ENCODE measurements at places on chromosomes 13 and 19.

GRCh38 chr13:33487575-33488243 is 202.2 kb upstream of the STARD13 start:
- DNase-seq: no peak

DNA sequence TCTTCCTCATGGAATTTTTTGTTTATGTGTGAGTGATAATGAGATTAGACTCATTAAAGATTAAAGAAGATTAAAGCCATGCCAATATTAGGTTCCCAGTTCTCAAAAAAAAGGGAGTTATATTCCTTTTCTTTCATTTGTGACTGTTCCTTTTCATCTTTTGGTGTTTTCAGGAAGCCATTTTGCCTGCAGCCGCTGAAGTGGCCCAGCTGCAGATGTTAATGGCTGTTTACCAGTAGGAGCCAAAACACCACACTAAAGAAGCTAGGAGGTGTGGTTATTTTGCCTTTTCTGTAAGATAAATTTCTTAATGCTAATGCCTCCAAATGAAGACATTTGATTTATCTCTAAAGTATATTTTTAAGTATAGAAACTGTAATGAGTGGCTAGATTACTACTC is 36.3 kb downstream of the ITGBL1 start:
- DNase-seq: no peak

GRCh38 chr19:18672044-18672451 is 11.4 kb upstream of the CRTC1 start:
- no peak for DNase-seq

DNA sequence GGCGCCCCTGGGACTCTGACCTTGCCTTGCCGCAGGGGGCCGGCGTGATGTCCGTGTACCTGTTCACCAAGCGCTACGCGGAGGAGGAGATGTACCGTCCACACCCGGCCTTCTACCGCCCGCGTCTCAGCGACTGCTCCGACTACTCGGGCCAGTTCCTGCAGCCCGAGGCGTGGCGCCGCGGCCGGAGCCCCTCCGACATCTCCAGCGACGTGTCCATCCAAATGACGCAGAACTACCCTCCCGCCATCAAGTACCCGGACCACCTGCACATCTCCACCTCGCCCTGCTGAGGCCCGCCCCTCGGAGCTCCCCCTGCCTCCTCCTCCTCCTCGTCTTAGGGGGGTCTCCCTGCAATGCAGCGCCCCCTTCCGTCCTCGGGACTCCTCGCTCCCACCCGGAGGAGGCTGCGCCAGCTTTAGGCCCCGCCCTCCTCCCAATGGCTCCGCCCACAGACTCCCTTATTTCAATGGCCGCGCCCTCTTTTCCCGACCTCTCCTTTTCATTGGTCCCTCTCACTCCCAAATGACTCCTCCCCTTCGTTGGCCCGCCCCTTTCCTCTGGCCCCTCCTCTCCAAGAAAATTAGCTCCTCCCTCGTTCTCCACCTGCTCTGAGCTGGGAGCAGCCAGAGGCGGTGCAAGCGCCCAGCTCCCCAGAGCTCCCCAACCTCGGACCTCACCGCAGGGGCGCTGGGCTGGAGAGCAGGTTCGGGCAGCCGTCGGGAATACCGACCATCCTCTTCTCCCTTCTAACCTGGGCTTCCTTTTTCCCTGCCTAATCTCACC is 20.5 kb upstream of the CACNG8 start:
- no peak for DNase-seq

DNA sequence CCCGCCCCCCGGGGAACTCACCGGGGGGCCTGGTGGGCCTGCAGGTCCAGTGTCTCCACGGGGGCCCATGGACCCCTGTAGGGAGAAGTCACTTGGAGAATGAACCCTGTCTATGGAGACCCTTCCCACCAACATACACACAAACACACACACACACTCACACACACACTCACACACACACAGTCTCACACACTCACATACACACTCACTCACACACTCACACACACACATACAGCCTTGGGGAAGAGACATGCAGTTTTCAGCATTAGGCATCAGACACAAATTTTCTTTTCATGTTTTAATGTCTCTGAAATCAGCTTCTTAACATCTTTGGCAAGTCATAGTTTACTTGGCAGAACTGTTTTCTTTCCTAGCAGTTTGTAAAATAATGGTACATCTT is 31.0 kb upstream of the OLFM2 start:
- DNase-seq: no peak
